ENCODE measurements at places on chromosomes 7 and 10.

DNA sequence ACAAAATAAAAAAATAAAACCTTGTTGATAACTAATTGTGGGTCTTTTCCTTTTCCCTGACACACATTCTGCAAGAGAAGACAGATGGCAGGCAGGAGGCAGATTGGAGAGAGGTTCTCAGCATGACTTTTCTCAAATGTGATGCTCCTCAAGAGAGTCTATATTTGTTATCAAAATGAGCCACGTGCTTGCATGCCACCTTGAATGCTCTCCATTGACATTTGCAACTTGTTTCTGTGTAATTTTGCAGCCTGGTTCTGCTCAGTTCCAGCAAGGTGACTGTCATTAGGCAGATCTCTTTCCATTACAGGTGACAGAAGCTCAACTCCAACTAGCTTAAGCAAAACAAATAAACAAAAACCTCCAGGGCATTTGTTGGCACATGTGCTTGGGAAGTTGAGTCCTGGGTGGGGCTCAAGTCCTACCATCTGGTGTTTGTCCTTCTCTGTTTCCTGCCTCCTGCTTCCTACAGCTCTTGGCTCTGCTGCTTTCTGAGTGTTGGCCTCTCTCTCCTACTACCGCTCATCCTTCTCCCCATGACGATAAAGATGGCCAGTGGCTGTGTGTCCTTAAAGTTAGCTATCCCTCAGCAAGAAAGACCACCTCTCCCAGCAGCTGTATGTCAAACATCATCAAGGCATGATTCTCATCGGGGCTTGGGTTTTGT, 56.7 kb downstream of the GRK5 start:
- no peak for DNase-seq

DNA sequence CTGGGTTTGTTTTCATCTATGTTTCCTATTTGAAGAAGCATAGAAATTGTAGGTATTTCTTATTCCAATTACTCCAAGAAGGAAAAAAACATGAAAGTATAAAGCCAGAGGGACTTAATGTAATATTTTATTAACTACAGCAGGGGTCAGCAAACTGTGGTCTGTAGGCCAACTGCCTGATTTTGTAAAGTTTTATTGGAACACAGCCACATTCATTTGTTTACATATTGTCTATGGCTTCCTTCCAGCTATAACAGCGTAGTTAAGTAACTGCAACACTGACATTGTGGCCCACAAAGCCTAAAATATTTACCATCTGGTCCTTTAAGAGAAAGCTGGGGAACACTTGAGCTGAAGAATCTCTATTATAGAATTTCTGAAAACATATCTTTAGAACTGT, 306.2 kb downstream of the BICC1 start:
- no peak for DNase-seq

GRCh38 chr7:23216021-23216420, 30.6 kb upstream of the GPNMB start:
- DNase-seq: no peak

DNA sequence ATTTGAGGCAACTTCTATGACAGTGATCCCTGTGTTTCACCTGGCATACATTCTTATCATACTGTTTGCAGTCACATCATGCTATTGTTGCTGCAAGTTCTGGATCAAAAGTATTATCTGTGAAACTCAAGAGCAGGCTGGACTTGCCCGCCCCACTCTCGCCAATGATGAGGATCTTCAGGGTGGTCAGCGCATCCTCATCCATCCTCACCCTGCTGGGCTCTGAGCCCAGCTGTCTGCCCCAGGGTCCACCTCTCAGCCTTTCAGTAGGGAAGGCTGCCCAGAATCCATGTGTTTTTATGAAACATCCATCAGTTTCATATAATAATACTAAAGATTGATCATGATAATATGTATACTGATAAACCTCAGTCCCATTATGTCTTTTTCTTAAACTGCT, 55.4 kb upstream of the KIF5B start:
- no peak for DNase-seq

- DNase-seq: no peak
Measured at GRCh38 chr7:47803846-47804245, 144.4 kb downstream of the PKD1L1 start.

- DNase-seq: no peak
Measured at GRCh38 chr7:133932591-133932990, 194.5 kb upstream of the LRGUK start.

GRCh38 chr7:3141326-3141725, 97.7 kb upstream of the CARD11 start:
- no peak for DNase-seq

Measured in omental fat pad (tissue), 4 donors.